SK-N-MC (cell line): ENCODE measurements at places on chromosomes 5 and 9.

GRCh38 chr5:50881407-50881806, 215.0 kb downstream of the PARP8 start:
- no peak for DNase-seq

DNA sequence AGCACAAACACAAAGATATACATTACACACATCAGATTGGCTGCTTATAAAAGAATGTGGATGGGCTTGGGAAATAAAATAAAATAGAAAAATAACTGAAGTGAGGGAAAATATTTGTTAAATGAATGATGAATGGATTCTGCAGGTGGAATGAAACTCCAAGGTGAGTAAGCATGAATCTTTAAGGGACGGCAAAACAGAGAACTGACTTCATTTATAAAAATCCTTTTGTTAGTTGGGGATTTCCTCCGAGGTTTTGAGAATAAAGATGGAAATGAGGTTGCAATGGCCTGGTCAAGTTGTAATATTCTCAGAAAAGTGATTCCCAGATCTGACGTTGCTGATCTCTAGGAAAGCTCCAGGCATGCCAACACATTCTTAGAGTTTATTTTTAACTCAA, 20.9 kb upstream of the SEMA6A start:
- no peak for DNase-seq

GRCh38 chr9:89610391-89610925, 5.6 kb downstream of the GADD45G start:
- DNase-seq = no peak

- DNase-seq = no peak
Measured at GRCh38 chr5:111043712-111044506, 27.6 kb upstream of the TSLP start.

GRCh38 chr9:110240198-110240597, 16.1 kb downstream of the TXN start:
- DNase-seq = no peak

GRCh38 chr5:42043400-42043799, 118.3 kb downstream of the FBXO4 start:
- no peak for DNase-seq

DNA sequence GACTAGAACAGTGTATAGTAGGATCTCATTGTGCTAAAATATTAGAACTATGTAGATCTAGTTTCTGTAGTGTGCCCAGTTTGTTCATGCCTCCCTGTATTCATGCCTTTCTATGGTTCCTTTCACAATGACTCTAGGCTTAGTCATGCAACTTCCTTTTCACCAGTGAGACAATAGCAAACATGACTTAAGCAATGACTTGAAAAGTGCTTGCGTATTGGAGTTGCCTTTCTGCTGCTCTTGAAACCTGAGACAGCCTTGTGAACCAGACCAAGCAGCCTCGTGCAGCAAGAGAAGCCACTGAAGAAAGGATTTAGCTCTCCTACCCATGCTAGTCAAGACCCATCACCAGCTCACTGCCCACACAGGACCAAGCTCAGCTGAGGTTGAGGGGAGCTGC, 294.5 kb upstream of the TAS2R1 start:
- DNase-seq = no peak

- DNase-seq = no peak
Measured at GRCh38 chr5:173795601-173796000, 92.5 kb upstream of the CPEB4 start.

GRCh38 chr5:104400941-104401340, 838.4 kb upstream of the NUDT12 start:
- DNase-seq = no peak

- peak; percentile 44 for DNase-seq
Measured at GRCh38 chr9:1604942-1605560, 410.1 kb upstream of the SMARCA2 start.

GRCh38 chr5:40385544-40385943, 294.2 kb upstream of the PTGER4 start:
- no peak for DNase-seq

DNA sequence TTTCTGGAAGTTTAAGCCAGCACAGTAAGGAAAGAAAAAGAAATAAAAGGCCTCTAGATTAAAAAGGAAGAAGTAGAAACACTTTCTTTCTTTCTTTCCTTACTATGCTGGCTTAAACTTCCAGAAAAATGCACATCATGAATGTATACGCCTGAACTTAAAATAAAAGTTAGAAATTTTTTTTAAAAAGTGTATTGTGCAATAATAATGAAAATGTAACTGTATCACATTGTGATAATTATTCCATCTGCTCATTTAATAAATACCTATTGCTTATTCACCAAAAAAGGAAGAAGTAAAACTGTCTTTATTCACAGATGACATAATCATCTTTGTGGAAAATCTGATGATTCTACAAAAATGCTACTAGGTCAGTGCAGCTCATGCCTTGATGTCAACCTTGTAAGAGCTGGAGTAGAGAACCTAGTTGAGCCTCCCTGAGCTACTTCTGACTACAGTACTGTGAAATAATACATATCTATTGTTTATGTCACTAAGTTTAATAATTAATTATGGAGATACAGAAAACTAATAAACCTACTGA, 49.4 kb downstream of the MCTP1 start:
- no peak for DNase-seq

DNA sequence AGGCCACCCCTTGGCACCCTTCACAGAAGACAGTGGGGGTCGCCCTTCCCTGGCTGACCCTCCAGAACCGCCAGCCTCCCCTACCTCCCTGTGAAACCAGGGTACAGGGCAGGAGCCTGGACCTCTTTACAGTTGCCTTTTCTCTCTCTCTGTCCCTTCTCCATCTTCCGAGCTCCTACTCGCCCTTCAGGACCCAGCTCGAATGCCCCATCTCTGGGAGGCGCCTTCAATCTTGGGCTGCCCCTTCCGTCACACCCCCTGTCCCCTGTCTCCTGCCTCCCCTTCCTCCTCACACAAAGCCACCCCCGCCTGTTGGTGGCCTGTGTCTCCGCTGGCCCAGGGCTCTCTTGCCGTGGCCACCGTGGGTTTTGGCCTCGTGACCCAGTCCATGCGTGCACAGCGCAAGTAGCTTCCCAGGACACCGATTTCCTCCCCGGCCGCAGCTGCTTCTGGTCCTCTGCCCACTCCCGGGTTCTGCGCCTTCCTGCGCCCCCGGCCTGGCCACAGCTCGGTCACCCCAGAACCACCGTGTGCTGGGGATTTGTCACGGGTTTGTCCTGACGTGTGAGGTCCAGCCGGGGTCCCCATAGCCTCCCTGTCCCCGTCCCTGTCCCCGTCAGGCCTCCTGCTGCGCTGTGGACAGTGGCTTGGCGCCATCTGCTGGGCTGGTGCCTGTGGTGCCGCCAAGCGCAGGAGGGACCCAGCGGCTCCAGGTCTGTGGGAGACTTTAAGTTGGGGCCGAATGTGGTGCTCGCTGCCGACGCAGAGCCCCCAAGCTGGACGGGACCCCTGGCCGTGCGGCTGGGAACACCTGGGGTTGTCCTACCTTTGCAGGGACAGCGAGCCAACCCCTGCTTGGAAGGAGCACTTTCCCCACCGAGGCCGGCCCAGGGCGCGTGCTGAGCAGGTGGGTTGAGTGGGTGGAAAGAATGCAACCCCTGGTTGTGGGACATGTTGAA, 4.0 kb upstream of the TMEM250 start:
- no peak for DNase-seq

- no peak for DNase-seq
Measured at GRCh38 chr9:114417511-114417910, 29.7 kb upstream of the AKNA start.

DNA sequence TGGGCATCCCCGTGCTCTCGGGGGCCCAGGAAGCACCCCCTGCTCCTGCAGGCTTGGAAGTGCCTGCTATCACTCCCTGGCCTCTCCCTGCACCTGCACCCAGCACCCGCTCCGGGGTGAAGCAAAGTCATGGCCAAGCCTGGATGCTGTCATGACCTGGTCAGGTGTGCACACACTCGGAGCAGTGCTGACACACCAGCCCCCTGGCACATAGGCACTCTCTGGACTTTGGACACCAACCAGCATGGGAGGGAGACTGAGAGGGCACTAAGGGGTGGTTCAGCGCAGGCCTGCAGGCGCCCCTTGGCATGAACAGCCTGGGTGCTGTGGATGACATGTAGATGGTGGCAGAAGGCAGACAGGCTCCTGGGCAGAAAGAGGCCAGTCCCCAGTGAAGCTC, 158.6 kb downstream of the GHR start:
- DNase-seq = no peak

DNA sequence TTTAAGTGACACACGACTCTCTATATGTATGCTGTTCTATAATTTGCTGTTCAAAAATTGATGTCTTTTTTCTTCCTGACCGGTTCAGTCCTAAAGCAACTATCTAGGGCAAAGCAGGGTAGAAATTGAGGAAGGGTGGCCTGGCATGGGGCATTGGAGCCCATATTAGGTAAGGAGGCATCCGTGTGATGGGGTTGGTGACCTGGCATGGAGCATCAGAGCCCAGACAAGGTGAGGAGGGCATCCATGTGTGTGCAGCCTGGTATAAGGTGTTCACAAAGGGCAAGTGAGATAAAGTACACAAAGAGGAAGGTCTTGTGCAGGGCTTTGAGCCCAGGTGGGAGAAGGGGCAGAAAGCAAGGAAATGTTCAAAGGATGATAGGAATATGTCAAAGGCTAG, 104.9 kb downstream of the PAM start:
- no peak for DNase-seq

- DNase-seq = no peak
Measured at GRCh38 chr5:74651710-74652109, 11.2 kb upstream of the ENC1 start.

DNA sequence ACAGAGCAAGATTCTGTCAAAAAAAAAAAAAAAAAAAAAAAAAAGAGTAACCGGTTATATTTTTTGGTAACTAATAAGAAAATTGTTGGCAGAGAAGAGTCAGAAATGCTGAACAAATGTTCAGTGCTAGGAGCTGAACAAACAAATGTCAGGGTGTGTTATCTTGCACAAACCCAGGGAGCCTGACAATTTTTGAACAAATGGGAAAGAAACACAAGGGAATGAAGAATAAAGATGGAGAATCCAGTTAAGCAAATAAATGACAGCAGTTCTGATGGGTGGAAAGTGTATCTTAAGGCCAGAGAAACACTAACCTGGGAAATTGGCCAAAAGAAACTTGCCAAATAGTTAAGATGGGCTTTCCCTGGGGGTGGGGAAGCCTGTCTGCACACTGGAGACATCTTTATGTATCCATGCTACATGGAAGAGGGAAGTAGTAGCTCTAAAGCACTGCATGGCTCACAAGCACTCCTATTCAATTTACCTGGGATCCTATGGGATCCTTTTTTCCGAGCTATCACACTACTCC, 23.7 kb downstream of the KLHL3 start:
- DNase-seq = no peak

DNA sequence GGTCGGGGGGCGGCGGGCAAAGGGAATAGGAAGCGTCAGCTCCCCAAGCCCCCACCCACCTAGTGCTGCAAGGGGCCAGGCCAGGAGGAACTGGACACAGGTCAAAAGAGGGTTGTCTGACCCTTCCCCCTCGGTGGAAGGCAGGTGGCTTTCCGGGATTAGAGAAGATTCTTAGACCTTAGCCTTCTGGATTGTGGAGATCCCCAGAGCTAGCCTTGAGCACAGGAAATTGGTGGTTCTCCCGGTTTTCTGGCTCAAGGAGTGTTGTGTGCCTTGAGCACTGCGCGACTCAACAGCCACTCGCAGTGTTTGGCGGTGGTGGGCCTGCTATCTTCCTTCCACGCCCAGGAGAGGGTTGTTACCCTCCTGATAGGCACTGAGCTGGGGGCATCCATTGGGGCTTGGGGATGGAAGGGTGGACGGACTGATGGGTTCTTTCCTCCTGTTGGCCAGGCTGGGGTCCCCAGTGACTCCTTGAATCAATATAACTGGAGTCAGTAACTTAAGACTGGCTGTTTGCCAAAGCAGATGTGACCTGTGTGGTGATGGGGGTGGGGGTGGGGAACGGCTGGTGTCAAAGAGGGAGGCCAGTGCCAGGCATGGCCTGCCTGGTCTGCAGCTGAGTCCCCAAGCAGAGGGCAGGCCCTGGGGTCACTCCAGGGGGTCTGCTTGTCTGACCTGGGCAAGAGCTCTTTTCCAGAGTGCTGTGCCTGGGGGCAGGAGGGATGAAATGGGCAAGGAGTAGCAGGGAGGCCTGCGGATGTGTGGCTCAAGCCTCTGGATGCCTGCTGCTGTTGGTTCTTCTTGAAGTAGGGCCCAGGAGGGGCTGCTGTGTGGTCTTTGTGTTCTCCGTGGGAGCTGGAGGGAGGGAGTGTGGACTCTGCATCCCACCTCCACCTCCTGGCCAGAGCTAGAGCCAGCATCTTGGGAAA, 2.1 kb downstream of the FGF18 start:
- DNase-seq = no peak

DNA sequence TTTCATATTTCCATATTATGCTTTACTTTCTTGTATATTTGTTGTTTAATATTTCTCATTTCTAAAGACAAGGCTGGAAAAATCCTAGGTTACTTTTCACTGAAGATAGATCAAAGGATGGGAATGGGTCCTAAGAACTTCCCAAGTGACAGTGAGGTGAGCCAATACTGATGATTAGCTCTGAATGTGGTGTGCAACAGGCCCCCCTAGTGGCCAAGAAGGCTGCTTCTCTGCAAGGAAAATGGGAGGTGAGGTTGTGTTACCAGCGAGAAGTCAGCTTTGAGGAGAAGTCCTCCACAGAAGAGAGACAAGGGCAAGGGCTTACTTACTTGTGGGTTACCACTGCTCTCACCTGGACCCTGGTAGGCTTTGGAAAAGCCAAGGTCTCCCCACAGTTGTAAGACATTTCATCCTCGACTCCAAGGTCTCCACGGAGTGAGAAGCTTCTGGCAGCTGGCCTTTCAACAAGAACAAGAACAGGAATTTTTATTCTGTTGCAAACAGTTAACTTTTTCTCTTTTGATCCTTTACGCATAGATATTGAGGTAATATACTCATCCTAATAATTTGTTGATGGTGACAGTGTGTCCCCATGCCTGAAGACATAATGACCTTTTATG, 69.9 kb downstream of the MAMDC2 start:
- no peak for DNase-seq

DNA sequence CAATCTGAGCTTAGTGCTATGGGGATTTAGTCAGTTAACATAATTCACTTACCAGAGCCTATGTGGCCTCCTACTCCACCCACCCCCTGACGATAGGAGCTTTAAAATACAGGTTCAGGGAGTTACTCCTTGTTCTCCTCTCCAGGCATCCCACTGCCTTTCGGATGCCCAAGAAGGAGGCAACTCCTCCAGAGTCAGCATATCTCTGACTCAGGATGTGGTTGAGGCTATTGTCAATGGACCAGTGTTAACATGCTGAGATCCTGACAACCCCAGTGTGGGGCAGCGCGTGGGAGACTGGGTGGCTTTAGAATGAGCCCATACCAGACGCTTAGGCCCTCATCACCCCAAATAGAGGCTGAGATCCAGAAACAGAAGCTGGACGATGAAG, 27.4 kb downstream of the BICD2 start:
- DNase-seq = no peak

DNA sequence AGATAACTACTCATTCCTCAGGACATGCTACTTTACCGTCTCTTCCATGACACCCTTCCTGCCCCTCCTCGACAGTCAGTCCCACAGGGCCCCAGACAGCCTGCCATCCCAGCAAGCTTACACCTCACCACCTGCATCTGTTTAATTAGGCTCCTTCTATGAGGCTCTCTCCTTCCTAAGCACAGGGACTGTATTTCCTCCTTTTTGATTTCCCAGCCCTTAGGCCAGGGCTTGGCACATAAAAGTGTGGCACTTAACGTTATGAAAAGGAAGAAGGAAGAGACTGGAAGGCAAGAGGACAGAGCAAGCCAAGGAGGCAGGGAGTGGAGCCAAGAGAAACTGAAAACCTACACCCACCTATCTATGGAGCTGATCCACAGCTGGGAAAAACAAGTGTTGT, 146.8 kb downstream of the SIL1 start:
- no peak for DNase-seq

- DNase-seq = no peak
Measured at GRCh38 chr5:36756848-36757247, 119.7 kb upstream of the NIPBL start.

GRCh38 chr9:135661816-135662560, 1.1 kb upstream of the LCN9 start:
- DNase-seq = no peak
